DMS53 (cell line): ENCODE measurements at places on chromosomes 7 and 10.

DNA sequence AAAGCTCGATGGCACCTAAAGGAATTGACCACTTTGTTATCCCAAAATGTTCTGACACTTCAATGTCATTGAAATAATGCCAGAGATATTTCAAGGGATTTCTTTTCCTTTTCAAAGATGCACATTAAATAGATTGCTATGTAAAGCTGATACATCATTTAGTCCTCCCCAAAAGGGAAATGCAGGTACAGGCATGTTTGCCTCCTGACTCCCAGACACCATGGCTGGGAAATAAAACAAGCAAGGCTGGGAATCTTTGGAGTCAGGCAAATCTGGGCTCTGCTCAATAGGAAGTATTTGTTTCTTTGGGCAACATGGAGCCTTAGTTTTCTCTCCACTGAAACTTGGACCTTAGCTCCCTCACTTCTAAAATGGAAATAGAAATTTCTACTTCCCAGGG, 230.8 kb upstream of the LRRTM3 start:
- DNase-seq = no peak

- peak; percentile 58 for DNase-seq
Observed at GRCh38 chr10:90138844-90139243, 437.5 kb downstream of the KIF20B start.

- DNase-seq = peak; percentile 41
Observed at GRCh38 chr7:55573234-55573900, 1.1 kb upstream of the VOPP1 start.

GRCh38 chr7:126079151-126079550, 1149.5 kb upstream of the POT1 start:
- DNase-seq = no peak

- DNase-seq = no peak
Observed at GRCh38 chr7:6384327-6384726, 63.4 kb downstream of the DAGLB start.

DNA sequence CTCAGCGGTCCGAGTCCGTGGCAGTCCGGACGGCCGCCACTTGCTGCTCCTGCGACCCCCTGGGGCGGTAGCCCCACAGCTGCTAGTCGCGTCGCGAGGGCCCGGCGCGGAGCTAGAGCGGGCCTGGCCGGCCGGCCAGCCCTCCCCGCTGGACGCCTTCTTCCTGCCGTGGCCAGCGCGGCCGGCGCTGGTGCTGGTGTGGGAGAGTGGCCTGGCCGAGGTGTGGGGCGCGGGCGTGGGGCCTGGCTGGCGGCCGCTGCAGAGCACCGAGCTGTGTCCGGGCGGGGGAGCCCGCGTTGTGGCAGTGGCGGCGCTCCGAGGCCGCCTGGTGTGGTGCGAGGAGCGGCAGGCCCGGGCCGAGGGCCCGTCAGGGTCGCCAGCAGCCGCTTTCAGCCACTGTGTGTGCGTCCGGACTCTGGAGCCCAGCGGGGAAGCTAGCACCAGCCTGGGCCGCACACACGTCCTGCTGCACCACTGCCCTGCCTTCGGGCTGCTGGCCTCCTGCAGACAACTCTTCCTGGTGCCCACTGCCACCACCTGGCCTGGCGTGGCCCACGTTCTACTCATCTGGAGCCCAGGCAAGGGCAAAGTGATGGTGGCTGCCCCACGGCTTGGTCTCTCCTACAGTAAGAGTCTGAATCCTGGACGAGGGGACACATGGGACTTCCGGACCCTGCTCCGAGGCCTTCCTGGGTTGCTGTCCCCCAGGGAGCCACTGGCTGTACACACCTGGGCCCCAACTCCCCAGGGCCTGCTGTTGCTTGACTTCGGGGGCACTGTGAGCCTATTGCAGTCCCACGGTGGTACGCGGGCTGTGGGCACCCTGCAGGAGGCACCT, 631 bp downstream of the HPS6 start:
- DNase-seq = peak; percentile 70

DNA sequence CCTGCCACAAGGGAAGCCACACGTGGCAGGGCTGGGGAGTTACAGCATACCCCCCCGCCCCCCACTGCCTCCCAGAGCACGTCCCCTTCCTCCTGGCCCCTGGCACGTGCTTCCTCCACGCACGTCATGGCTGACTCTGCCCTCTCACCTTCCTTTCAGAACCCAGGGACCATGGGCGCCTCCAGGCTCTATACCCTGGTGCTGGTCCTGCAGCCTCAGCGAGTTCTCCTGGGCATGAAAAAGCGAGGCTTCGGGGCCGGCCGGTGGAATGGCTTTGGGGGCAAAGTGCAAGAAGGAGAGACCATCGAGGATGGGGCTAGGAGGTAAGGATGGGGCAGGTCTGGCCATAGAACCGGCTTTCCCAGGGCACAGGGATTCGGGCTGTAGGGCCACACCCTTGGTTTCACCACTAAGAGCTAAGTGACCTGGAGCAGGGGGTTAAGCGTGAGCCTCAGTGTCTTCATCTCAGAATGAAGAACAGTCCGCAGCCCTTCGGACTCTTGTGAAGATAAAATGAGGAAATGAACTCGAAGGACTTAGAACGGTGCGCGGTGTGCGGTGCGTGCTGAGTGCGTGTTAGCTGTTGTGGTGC, 2.5 kb downstream of the NUDT1 start:
- DNase-seq = no peak

- DNase-seq = no peak
Observed at GRCh38 chr10:105743343-105744056, 1102.4 kb downstream of the SORCS3 start.

DNA sequence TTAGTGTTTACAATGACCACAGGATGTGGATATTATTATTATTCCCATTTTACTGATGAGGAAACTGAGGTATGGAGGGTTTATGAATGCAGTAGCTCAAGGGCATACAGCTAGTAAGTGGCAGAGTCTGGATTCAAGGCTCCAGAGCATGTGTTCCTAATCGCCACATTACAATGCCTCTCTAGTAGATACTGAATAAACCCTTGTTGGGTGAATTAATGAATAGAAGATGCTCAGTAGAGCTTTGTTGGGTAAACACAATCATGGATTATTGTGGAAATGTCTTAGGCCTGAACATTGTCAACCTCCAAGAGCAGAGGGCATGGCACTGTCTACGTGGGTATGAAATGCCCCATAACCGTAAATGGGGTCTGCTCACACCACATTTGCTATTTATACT, 545.3 kb downstream of the LRMDA start:
- DNase-seq = no peak

DNA sequence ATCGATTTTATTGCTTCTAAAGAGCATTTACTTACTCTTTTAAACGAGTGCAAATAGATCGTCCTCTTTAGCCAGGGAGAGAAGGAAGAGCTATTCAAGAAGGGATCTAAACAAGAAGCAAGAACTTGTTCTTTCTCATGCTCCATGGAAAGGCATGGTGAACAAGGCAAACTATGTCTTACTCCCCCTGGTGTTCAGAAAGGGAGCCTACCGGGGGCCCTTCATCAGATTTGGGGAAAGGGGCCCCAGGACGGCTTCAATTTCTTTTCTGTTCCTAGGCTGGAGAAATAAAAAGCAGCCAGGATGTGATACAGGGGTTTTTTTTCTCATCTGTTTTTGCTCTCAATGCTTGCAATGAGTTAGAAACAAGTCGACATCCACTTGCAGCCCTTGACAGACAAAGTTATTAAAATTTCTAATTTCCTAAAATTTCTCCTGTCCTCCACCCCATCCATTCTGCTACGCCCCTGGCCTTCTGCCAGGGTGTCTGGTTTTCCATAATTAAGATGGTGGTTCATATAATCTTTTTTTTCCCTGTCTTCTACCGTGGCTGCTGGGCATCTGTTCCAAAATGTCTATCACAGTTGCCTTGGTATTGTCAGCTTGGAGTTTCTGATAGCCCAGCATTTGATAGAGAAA, 214.4 kb downstream of the CREB5 start:
- peak; percentile 85 for DNase-seq

- DNase-seq = no peak
Observed at GRCh38 chr7:74430961-74431466, 22.7 kb upstream of the GTF2IRD1 start.

DNA sequence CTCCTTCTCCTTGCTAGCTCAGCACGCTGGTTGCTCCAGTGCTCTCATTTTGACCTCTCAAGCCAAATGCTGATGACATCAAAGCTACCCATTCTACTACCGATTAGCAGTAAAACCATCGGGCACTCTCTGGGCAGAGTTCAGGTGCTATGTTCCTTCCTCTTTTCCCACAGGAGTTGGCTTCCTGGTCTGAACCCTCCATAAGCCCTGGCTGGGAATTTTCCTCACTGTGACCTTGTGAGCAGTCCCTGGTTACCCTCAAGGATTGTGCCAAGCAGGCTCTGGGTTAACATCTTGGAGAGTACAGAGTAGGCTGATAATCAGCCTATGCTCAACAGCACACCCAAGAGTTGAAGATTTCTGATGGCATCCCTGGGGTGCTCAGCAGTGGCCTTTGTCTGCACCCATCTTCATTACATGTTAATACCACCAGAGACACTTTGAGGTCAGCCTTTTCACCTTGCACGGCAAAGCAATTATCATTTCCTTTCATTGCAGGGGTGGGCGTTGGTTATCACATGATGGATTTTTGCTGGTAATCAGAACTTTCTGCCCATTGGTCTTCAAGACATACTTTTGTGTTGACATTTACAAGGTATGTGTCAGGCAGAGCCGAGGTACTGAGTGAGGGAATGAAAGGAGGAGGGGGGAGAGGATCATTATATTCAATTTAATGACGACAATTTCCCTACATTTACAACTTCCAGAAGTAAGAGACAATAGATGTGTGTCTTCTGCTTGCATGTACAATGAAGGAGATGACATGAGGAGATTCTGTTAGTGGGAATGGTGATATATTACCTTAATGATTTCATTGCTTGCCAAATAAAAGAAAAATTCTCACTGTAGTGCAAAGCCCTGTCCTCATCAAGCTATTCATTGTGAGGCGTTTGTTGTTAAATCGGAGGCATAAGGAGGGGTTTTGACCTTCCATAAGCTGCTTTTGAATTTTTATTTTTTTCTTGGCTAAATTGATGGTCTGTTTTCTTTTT, 452.0 kb downstream of the LRMDA start:
- DNase-seq = no peak

GRCh38 chr7:85851571-85852193, 664.8 kb upstream of the SEMA3D start:
- peak; percentile 78 for DNase-seq
